ENCODE measurements at places on chromosomes 5 and 9.

DNA sequence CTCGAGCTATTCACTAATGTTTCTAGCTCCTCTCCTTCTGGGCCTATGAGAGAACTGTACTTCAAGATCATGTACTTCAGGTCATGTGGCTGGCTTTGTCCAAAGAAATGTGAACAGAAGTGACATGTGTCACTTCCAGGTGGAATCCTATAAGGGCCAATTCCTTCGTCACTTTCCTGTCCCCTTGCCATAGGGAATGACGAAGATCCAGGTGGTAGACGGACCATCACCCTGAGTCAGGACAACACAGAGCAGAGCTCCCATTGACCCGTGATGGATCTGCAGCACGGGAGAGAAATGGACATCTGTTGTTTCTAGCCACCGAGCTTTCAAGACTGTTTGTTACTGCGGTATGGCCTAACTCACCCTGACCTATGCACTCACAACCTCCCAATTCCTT is 157.0 kb downstream of the DRD1 start:
- DNase-seq = no peak

DNA sequence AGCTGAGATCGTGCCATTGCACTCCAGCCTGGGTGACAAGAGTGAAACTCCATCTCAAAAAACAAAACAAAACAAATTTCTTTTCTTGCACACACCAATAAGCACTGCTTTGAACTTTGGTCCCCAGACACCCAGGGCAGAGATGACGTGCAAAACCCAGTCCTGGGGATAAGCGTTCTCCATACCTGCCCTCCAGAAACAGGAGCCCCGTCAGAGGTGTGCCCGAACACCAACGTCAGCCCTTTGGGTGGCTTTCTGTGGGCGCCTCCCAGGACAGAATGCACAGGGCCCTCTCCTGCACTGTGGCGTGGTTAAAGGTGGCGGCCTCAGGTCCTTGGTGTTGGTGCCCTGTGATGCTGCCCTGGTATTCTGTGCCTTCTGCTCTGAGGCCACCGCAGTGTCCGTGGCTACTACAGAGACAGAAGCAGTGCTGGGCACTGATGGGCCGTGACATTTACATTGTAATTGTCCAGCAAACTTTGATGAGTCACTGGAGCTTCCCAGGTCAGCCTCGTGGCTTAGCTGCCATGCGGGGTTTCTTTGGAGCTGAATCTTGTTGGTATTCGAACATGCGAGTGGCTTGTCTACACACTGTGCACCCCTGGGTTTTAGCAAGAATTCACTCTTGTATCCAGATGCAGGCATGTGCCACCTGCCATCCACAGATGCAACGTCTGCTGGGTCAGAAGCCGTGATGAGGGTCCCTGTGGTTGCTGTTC is 9.8 kb downstream of the PPP1R26 start:
- no peak for DNase-seq

DNA sequence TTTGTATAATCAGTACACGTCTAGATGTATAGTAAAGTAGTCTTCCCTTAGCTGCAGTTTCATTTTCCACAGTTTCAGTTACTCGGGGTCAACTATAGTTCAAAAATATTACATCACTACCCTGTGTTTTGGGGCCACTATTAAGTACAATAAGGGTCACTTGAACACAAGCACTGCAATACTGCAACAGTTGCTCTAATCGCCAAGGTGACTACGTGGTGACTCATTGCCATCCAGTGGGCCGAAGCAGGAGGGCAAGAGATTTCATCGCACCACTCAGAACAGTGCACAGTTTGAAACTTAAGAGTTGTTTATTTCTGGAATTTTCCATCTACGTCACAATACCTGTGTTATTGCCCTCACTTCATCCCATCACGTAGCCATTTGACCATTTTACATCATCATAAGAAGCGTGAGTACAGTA is at the start of gene ARL14EPL:
TSS of gene ARL14EPL (plus strand) at position 379 of the 424 bp plus-strand sequence. CDS start 18,994 bp downstream, outside the sequence.
- no peak for DNase-seq

GRCh38 chr5:80119372-80119771 is 84.2 kb downstream of the THBS4 start:
- DNase-seq = no peak

- no peak for DNase-seq
Measured at GRCh38 chr9:127418037-127418471, 6.1 kb upstream of the ZNF79 start.

DNA sequence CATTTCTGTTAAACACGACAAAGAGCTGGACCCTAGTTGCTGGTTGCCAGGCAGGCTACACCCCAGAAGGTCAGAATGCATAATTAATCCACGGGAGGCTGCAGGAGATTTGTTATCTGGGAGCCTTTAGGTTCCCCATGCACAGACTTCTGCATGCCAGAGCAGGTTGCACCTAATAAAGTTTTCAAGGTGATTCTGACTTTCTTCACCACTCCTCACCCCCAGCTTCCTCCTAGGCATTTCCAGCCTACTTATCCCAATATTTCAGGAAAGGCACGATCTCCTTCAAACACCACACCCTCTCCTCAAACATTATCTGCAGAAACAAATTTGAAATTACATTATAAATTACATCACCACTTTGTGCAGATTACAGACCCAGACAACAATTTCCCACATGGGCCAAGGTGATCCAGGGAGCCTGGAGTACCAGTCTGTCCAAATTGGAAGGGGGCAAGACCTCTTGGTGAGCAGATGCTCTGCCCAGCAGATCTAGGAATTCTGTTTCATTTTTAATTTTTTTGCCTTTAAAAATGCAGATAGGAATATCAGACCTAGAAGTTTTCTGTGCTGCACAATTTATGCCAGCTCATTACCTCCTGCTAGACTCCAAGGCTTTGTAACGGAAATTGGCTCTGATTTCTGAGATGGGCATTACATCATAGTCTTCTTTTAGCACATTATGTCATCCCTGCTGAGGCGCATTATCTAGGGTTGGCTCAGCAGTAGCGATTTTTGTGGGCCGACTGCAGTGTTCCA is 363.4 kb upstream of the SLC30A5 start:
- no peak for DNase-seq

- no peak for DNase-seq
Measured at GRCh38 chr5:84260140-84260539, 124.5 kb downstream of the EDIL3 start.

DNA sequence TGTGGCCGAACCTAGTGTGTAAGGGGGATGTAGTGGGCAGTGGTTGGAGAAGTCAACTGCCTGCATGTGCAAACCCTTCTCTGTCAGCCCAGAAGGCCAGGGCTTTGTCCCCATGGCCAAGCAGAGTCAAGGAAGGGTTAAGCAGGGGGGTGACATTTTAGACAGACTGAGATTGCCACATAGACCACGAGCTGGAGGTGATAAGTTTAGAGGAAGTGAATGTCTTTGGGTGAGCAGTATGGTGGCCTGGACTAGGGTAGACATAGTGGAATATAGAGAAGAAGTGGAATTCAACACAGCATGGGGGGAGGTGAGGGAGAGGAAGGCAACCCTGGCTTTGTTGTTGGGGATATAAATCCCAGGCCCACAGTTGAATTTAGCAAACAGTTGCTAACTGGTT is 38.7 kb upstream of the CDKN2AIPNL start:
- no peak for DNase-seq

DNA sequence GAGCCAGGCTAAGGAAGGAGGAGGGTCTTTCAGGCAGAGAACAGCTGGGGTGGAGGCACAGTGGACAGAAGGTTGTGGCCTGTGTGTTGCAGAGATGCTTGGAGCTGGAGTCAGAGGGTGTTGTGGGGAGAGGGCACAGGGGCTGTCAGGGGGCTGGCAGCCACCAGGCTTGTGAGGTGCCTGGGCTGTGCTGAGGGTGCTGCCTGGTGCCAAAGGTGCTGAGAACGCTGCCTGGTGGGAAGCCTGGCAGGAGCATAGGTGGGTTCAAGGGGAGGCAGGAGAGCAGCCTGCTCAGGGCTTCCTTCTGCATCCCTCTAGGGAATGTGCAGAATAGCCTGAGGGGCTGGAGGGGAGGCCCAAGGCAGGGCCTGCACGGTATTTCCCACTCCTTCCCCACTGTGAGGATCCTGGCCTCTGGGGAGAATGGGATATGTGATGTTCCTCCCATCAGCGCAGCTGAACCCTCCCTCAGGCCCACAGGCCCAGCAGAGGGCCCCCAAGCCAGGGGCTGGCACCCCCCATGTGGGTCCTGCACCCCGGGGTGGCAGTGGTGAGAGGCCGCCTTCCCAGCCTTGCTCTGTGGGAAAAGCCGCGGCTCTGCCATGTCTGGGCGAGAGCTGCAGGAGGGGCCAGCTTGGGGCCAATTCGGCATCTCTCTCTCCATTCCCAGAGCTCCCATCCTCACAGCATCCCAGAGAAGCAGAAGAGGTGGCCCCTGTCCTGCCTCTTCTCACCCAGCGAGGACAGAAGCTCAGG is 76.3 kb downstream of the CACNA1B start:
- DNase-seq = no peak

- DNase-seq = no peak
Measured at GRCh38 chr9:8719833-8720486, 920.4 kb upstream of the DMAC1 start.

DNA sequence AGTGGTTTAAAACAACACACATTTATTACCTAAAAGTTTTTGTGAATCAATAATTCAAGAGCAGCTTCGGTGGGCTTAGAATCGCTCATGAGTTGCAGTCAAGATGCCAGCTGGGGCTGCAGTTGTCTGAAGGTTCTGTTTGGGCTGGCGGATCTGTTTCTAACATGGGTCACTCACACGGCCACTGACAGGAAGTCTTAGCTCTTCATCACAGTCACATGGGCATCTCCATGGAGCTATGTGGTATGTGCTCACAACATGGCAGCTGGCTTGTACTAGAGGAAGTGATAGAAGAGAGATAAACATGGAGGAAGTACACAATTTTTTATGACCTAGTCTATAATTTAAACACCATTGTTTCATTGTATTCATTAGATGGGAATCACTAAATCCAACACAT is 11.2 kb downstream of the KLHL9 start:
- no peak for DNase-seq

DNA sequence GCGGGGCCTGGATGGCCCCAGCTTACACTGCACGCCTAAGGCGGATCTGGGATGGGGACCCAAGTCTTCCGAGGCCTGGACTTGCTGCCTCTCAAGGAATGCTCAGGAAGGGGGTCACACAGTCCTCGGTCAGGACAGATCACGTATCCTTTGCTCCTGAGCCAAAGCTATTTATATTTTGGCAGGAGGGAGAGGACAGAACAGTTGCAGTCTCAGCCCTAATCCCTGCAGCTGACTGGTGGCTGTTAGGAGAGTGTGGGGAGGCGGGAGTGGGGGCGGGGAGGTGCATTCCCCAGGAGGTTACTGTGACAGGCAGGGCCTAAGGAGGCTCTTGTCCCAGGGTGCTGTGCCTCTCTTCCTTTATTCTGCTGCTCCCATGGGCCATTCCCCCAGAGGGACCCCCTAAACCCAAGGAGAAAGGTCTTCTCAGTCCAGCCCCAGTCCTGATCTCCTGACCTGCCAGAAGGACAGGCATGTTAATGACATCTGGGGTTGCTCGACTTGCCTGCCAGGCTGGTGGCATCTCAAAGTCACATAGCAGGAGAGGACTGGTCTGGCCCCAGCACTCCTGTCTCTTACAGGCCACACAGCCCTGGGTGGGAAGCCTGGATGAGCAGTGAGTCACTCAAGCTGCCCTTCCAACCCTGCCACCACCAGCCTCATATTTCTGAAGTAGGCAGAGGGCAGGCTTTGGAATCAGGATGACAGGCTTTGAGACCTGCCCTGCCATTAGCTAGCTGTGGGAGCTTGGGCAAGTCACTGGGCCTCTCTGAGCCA is 51.9 kb downstream of the COL27A1 start:
- no peak for DNase-seq

- DNase-seq = no peak
Measured at GRCh38 chr5:164487939-164488338, 982.5 kb downstream of the MAT2B start.

GRCh38 chr9:113876151-113876992 is at the start of gene ZNF618:
TSS of gene ZNF618 (plus strand) at chr9:113876309. CDS start at chr9:113876381, 72 bp downstream.
- DNase-seq = no peak

DNA sequence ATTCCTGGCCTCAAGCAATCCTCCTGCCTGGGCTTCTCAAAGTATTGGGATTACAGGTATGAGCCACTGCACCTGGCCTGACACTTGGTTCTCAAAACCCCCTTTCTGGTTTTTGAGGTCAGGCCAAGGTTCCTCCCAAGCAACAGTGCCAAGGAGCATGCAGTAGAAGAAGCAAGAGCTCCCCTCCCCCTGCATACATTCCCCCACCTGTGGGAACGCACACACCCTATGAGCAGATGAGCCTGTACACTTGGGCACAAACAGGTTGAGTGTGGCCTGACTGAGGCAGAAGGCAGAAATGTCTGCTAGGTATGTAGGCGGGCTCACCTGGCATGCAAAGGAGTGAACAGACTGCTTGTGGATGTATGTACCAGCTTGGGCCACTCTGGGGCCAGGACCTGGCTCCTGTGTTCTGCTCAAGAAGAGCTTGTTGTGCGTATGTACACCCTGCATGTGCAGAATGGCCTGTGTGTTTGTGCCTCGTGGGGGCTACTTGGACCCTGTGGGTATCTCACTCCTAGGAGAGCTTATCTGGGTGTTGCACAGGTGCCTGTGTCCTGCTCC is 1.7 kb downstream of the GPRIN1 start:
- no peak for DNase-seq

DNA sequence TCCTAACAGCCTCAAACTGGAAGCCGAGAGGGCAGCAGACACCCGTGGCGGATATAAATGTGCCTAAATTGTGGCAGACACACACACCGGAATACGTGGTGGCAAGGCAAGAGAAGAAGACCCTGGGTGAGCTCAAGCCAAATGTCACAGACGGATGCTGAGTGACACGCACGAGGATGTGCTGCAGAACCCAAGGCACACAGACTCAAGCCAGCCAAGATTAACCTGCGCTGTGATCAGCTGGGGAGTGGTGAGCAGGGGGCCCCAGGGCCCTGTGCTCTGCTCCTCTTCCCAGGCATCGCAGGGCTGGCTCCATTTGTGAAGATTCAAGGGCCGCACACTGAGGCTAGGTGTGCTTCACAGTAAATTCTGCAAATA is 16.4 kb downstream of the SEMA4D start:
- DNase-seq = no peak
